Caco-2 (cell line): ENCODE measurements at places on chromosomes 2 and 18. TPM values are rescaled to one million over a fixed set of nuclear protein-coding genes. Genes with fewer than 3 reads are reported as not detected.

DNA sequence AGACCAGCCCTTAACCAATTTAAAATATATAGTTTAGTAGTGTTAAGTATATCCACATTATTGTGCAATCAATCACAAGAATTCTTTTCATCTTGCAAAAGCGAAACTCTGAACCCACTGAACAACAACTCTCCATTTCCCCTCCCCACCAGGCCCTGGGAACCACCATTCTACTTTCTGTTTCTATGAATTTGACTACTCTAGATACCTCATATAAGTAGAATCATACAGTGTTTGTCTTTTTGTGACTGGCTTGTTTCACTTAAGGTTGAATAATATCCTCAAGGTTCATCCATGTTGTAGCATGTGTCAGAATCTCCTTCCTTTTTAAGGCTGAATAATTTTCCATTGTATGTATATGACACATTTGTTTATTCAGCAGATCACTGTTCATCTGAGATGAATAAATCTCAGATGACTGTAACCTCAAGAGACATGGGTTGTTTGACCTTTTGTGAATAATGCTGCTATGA is 8.1 kb upstream of the SOS1 start:
- no peak for DNase-seq
- no peaks in the 10 kb centered on the region for H3K36me3 ChIP-seq

GRCh38 chr18:2715990-2716389 is 60.5 kb downstream of the SMCHD1 start:
- H3K4me1 ChIP-seq, result no peaks in the 10 kb centered on the region
- no peak overlapping the region for H3K27ac ChIP-seq
- DNase-seq, result no peak
- H3K36me3 ChIP-seq, result no peaks in the 10 kb centered on the region; the same call in none of the 2 replicates
- no peaks in the 10 kb centered on the region for H3K27me3 ChIP-seq

GRCh38 chr2:3756306-3756705 is 52.9 kb downstream of the DCDC2C start:
- no peaks in the 10 kb centered on the region for H3K36me3 ChIP-seq
- DNase-seq, result no peak
- no peaks in the 10 kb centered on the region for H3K4me1 ChIP-seq
- H3K4me3 ChIP-seq, result no peak overlapping the region
- no peak overlapping the region for H3K27ac ChIP-seq

Gene BARD1
- 23.8 and 26.1 TPM in 2 replicates for total RNA-seq

Gene SH3YL1
- 76.0 and 77.3 TPM in 2 replicates for total RNA-seq
